Ureter (tissue), 1 donor: ENCODE measurements at places on chromosomes 2 and 18. TPM values are rescaled to one million over a fixed set of nuclear protein-coding genes. Genes with fewer than 3 reads are reported as not detected.

ANKRD62 gene
- total RNA-seq = not detected

GREB1 gene
- 5.1 TPM for total RNA-seq

CAPN14 gene
- total RNA-seq = 0.62 TPM

SLC5A7 gene
- total RNA-seq = 3.7 TPM

TMEM18 gene
- 15.5 TPM for total RNA-seq

ZC3H6 gene
- 18.9 TPM for total RNA-seq
